ENCODE measurements at places on chromosomes 5 and 9. TPM values are rescaled to one million over a fixed set of nuclear protein-coding genes. Genes with fewer than 3 reads are reported as not detected.
A peak's percentile ranks its signal among the peaks of the same experiment; 100 is the strongest.

- H3K36me3 ChIP-seq: no peaks in the 10 kb centered on the region
- DNase-seq: no peak
- no peaks in the 10 kb centered on the region for H3K27me3 ChIP-seq
- H3K4me3 ChIP-seq: no peak overlapping the region
- H3K27ac ChIP-seq: no peak overlapping the region
- no peaks in the 10 kb centered on the region for H3K4me1 ChIP-seq
Observed at GRCh38 chr5:146779211-146779869, 99.2 kb downstream of the PPP2R2B start.

DNA sequence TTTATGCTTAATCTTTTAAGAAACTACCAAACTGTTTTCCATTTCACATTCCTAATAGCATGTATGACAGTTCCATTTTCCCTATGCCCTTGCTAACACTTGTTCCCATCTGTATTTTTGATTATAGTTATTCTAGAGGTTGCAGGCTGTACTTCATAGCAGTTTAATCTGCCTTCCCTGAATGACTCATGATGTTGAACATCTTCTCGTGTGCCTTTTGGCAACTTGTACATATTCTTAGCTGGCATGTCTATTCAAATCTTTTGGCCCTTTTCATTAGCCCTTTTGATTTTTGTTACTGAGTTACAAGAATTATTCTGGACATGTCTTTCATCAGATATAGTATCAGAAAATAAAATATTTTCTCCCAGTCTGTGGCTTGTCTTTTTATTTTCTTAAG is 320.3 kb downstream of the DIRAS2 start:
- H3K4me3 ChIP-seq: no peak overlapping the region
- no peaks in the 10 kb centered on the region for H3K27me3 ChIP-seq
- no peaks in the 10 kb centered on the region for H3K36me3 ChIP-seq
- no peak for DNase-seq
- H3K27ac ChIP-seq: no peak overlapping the region

The PRDM9 gene
- 0.47 TPM for total RNA-seq

DNA sequence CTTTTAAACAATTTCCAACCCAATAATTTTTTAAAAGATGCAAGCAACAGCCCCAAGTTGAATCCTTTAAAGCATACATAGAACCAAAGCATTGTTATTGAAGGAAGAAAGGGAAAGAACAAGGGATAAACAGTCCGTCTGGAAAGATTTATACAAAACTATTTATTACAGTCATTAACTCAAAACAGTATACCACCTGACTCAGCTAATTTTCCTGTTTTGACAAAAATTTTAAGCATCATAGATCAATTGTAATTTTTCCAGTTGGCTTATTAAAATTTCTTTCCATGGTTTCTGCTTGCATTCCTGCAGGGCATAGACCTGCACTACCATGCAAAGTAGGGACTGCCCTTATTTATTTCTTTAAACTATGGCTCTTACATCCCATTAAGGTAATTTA is 29.9 kb downstream of the AP3B1 start:
- H3K27ac ChIP-seq: no peak overlapping the region
- no peak for DNase-seq
- no peaks in the 10 kb centered on the region for H3K27me3 ChIP-seq
- H3K4me1 ChIP-seq: no peaks in the 10 kb centered on the region
- H3K4me3 ChIP-seq: no peak overlapping the region

DNA sequence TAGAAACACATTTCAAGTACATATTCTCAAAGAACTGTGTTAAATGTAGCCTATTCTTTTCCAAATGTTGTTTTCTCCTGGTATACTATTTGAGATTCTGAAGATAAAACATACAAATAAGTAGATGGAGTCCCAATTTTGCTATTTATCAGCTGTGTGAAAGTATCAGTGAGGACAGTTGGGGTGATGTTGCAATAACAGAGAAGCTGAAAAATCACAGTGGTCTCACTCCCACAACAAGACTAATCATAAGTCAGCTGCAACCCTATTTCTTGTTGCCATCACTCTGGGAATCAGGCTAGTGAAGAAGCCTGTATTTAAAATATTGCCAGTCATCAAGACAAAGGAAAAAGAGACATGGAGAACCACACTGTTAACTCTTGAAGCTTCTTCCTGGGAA is 25.9 kb upstream of the LURAP1L start:
- H3K4me1 ChIP-seq: no peaks in the 10 kb centered on the region
- H3K27ac ChIP-seq: no peak overlapping the region
- no peaks in the 10 kb centered on the region for H3K36me3 ChIP-seq
- no peak for DNase-seq

GRCh38 chr9:36143245-36143641 is 6.7 kb downstream of the GLIPR2 start:
- peak overlapping the region; percentile 59 for H3K27ac ChIP-seq
- H3K36me3 ChIP-seq: no peaks in the 10 kb centered on the region
- no peaks in the 10 kb centered on the region for H3K27me3 ChIP-seq

GRCh38 chr5:38825494-38825893 is 20.3 kb upstream of the OSMR start:
- DNase-seq: no peak
- H3K4me3 ChIP-seq: no peak overlapping the region
- peaks cover 3% of the 10 kb centered on the region for H3K4me1 ChIP-seq
- no peaks in the 10 kb centered on the region for H3K27me3 ChIP-seq
- H3K36me3 ChIP-seq: no peaks in the 10 kb centered on the region

The SHC3 gene
- 0.02 TPM for total RNA-seq

DNA sequence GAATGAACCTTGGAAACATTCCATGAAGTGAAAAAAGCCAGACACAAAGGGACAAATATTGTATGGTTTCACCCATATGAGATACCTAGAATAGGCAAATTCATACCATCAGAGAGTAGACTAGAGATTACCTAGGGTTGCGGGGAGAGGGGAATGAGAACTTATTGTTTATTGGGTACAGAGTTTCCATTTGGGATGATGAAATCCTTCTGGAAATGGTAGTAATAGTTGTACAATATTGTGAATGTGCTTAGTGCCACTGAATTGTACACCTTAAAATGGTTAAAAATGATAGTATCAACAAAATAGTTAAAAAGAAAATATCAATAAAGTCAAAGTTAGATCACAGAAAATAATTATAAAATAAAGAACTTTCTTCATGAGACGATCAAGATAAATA is 25.5 kb downstream of the CATSPER3 start:
- no peaks in the 10 kb centered on the region for H3K27me3 ChIP-seq
- H3K36me3 ChIP-seq: no peaks in the 10 kb centered on the region
- peaks cover 3% of the 10 kb centered on the region for H3K4me1 ChIP-seq
- H3K27ac ChIP-seq: no peak overlapping the region
- no peak overlapping the region for H3K4me3 ChIP-seq

DNA sequence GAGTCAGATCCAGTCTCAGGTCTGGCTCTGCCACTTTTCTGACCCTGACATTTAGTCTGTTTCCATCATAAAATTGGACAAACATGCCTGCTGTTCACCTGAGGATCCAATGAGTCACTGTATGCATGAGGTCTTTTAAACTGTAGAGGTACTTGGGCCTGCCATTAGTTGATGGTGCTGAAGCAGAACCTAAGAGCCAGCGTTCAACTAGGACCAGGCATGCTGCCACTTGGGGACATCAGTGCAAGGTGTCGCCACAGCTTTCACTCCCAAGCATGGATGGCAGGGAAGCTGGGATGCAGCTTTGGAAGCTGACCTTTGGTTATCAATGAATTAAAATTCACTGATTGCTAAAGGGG is 37.1 kb downstream of the NEUROG1 start:
- H3K27ac ChIP-seq: no peak overlapping the region
- H3K4me3 ChIP-seq: no peak overlapping the region
- H3K27me3 ChIP-seq: no peaks in the 10 kb centered on the region
- no peak for DNase-seq

The AMBP gene
- 2.1 TPM for total RNA-seq

DNA sequence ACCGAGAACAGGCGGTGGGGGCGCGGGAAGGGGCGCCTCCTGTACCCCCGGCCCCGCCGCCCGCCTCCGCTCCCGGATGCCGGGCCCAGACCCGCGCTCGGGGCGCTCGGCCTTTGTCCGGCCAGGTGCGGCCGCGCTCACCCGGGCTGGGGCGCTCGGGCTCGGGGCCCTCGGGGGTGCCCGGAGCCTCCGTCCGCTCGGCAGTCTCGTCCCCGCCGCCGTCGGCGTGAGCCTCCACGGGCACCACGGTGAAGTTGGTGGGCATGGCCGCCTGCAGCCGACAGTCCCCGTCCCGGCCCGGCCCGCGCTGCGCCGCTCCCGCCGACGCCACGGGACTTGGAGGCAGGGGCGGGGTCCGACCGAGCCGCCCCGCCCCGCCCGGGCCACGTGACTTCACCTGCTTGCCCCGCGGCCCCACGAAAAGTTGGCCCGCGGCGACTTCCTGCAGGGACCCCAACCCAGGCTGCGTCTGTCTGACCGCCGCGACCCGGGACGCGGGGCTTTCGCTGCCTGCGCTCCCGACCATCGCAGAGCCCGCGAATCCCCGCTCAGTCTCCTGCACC is at the start of gene SLC12A7:
SLC12A7 (minus strand) TSS at position 337 of the 563 bp plus-strand sequence; CDS start at position 265, 72 bp downstream.
- H3K27ac ChIP-seq: no peak within 1 kb of the TSS
- H3K27me3 ChIP-seq: peaks cover 53% of the 10 kb centered on the region
- H3K36me3 ChIP-seq: no peaks in the 10 kb centered on the region
- H3K4me3 ChIP-seq: peak within 1 kb of the TSS; percentile 34
- DNase-seq: peak; percentile 91

DNA sequence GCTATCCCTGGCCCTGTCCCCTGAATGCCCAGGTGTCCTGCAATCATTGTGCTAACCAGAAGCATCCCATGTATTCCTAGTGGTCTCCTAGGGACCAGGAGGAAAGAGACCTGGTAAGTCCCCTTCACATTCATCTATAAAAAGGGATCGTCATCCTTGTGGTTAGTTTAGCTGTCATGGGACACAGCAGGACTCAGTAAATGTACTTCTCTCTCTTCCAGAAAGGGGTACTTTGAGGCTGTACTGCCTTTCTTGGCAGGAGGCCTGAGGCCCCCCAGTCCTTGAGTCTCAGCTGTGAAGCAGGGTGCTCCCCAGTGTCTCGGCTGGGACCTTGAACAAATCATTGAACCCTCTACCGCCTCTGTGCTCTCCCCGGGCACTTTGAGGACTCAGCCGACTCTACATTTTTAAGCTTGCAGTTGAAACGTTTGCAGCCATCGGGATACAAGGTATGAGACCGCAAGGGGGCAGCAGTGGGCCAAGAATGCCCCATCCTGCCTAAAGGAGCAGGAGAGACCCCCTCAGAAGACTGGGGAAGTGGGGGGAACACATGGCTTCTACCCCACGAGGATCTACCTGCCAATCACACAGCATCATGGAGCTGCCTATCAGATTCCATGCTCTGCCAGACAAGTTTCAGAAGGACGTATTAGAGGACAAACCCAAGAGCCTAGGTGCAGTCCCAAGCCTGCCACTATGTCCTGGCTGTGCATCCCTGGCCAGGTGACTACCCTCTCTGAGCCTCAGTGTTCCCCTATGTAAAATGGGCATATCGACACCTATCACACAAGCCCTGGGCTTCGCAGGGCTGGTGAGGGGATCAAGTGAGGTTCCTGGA is 2.4 kb upstream of the PHYKPL start:
- H3K27me3 ChIP-seq: no peaks in the 10 kb centered on the region
- peaks cover 13% of the 10 kb centered on the region for H3K36me3 ChIP-seq
- H3K4me3 ChIP-seq: no peak overlapping the region
- H3K27ac ChIP-seq: 0 out of 3 replicates have a peak overlapping the region, but pooled peaks have one; percentile 5

The SEMA6A gene
- 0.42 TPM for total RNA-seq

GRCh38 chr5:16883176-16883575 is 52.9 kb downstream of the MYO10 start:
- H3K27me3 ChIP-seq: no peaks in the 10 kb centered on the region
- no peaks in the 10 kb centered on the region for H3K4me1 ChIP-seq
- no peak overlapping the region for H3K27ac ChIP-seq

The DDX4 gene
- not detected for total RNA-seq

DNA sequence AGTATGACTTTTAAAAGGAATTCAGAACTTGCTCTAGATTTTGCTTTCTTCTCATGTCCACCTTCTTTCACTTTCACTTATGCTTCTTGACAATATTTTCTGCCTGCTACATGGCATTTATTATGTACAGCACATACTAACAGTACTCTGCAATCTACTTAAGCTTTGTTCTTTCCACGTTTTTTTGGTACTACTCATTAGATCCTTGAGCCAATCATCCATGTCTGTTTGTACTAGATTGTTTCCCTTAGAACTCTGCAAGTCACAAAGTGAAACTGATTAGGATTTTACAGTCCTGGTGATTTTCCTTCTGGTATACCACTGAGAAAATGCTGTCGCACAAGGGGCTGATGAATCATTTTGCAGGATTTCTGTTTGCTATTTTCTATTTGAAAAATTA is 78.3 kb downstream of the PARP8 start:
- H3K4me3 ChIP-seq: no peak overlapping the region
- H3K27me3 ChIP-seq: no peaks in the 10 kb centered on the region
- no peaks in the 10 kb centered on the region for H3K4me1 ChIP-seq
- H3K36me3 ChIP-seq: no peaks in the 10 kb centered on the region
- DNase-seq: no peak

DNA sequence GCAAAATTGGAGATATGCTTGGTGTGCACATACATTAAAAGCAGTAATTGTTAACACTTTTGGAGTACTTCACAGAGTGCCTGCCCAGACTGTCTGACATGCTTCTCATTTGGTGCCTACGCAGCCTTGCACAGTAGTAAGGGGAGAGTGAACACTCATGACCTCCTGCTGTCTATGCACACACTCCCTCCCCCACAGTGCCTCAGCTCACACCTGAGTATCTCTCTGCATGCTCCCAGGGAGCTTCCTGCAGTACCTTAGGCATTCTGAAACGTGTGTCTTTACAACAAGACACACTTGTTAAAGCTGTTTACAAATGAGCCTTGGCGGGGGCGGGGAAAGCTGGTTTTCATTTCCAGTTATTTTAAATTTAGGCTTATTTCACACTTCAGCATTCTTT is 18.0 kb downstream of the MAP3K1 start:
- H3K4me3 ChIP-seq: no peak overlapping the region
- H3K27ac ChIP-seq: no peak overlapping the region
- H3K36me3 ChIP-seq: no peaks in the 10 kb centered on the region
- H3K4me1 ChIP-seq: peaks cover 5% of the 10 kb centered on the region
- no peak for DNase-seq

- peaks cover 18% of the 10 kb centered on the region for H3K4me1 ChIP-seq
- no peaks in the 10 kb centered on the region for H3K27me3 ChIP-seq
- H3K36me3 ChIP-seq: no peaks in the 10 kb centered on the region
- H3K4me3 ChIP-seq: no peak overlapping the region
- no peak for DNase-seq
Observed at GRCh38 chr5:135441919-135442318, 5.2 kb downstream of the DCANP1 start.

All from K562 (cell line).